ENCODE measurements at places on chromosomes 5 and 9. TPM values are rescaled to one million over a fixed set of nuclear protein-coding genes. Genes with fewer than 3 reads are reported as not detected.

The PDGFRB gene
- not detected for total RNA-seq

The IFNA17 gene
- total RNA-seq: not detected

The PCDHB2 gene
- total RNA-seq: 6.8 TPM

- DNase-seq: no peak
These were observed 930.3 kb upstream of the C9orf72 start for GRCh38 chr9:28503573-28503972.

DNA sequence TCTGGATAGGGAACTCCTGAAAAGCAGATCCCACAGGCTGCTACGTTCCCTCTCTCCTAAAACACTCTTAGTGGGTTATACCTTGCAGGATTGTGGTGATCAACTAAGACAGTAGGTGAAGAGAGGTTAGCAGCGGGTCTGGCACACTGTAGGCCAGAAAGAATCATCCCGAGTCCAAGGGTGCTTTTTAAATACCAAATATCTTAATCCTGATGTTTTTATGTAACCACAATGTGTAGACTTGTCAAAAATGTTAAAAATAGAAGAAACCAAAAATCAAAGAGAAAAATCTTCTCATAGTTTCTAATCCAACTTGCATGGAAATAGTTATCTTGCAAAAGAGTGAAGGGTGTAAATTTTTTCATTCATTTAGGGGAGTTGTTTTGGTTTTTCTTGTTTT is 52.3 kb upstream of the IFNK start:
- DNase-seq: no peak

DNA sequence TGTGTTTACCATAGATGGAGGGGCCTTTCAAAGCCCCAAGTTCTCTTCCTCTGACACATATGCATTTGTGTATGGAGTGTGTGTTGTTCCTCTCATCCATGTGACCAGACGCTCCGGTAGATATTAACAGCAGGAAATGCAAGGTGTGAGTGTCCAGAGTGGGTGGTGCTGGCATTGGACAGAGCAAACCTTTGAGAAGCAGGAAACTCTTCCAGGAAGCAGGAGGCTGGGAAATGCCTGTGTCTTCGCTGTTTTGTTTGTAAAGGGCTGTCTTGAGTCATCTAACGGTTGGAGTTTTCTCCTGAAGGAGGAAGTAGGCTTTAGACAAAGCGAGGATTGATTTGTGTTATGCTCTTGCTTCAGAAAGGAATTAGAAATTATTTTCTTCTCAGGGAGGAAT is 370.9 kb downstream of the PLK2 start:
- no peak for DNase-seq

DNA sequence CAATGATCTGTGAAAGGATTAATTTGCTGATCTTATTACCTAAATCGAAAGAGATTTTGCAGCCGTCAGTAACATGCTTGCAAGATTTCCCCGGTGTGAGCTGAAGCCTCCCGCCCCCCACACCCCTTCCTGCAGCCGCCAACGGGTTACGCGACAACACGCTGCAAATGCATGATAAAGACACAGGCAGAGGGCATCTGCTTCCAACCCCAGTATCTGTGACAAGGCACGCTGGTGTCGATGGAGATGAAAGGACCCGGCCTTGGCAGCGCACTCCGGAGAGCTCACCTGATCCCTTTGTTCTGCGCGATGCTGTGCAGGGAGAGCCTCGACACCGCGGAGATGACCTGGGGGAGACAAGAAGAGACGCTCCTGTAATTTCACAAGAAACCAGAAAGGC is 122.9 kb upstream of the SARDH start:
- no peak for DNase-seq

DNA sequence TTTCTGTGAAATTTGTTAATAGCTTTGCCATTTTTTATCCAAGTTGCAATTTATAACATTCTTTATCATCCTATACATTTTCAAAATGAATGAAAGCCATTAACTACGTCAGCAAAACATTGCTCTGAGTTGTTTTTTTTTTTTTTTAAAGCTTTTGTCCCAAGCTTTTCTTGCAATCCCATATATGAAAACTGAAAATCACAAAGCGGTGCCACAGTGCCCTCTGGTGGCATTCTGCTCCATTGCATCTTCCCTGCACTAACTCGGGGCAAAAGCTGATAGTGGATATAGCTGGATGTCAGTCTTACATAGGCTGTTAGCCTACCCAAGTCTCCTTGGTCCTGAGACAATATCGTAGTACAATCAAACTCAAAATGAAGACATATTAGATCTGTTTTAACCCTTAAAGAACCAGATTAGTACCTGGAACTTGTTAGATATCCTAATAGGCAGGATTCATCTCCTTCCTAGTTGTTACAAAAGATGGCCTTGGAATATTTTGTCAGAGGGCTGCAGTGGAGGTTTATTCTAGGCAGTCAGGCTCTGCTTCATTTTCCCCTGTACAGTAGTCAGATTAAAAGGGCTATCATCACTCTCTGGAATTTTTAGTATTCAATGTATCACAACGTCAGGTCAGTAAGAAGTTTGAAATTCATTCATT is 669.9 kb downstream of the PTPRD start:
- peak; percentile 51 for DNase-seq

DNA sequence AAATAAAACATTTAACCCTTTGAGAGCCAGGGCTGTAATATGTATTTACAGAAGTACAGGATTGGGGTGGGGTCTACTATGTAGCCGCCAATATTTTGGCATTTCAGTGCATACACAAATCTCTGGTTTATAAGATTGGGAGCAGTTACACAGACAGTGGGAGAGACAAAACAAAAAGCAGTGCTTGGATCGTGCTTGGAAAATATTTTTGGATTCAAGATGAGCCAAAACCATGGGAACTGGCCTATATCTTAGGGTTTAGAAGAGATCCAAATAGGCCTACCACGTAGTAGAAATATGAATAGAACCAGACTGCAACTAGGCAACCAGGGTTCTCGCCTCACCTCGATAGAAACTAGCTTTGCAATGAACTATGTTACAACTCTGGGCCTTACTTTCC is 169.6 kb downstream of the SLC12A2 start:
- no peak for DNase-seq

GRCh38 chr5:44345871-44346270 is 43.3 kb downstream of the FGF10 start:
- DNase-seq: no peak

- no peak for DNase-seq
These were observed 167.5 kb downstream of the TTC39B start for GRCh38 chr9:15139469-15139868.

DNA sequence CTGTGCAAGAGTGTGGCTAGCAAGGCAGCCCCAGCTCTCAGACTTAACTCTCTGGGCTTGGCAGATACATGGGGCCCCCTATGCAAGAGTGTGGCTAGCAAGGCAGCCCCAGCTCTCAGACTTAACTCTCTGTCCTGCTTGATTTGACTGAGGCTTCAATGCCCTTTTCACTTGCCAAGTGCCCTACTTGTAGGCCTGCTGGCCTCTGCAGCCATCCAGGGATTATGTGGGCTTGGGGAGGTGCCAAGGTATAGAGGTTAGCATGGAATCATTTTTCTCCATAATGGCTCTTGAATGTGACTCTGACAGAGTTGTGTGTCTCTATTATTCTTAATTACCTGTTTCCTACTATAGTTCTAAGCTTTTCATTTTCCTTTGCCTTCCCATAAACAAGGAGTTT is 115.5 kb upstream of the RUSC2 start:
- DNase-seq: no peak

- DNase-seq: peak; percentile 72
These were observed 306.4 kb upstream of the PAPPA start for GRCh38 chr9:115847216-115847615.

GRCh38 chr5:7960142-7960541 is 91.2 kb downstream of the MTRR start:
- no peak for DNase-seq

- DNase-seq: peak; percentile 25
These were observed at the start of gene CDO1 for GRCh38 chr5:115816226-115817081. CDO1 (minus strand) TSS chr5:115816659; CDS start chr5:115816397, 262 bp downstream.

GRCh38 chr5:134873494-134873893 is 677 bp upstream of the TXNDC15 start:
- DNase-seq: no peak

- no peak for DNase-seq
These were observed 21.5 kb upstream of the NEUROG1 start for GRCh38 chr5:135557076-135557838.

DNA sequence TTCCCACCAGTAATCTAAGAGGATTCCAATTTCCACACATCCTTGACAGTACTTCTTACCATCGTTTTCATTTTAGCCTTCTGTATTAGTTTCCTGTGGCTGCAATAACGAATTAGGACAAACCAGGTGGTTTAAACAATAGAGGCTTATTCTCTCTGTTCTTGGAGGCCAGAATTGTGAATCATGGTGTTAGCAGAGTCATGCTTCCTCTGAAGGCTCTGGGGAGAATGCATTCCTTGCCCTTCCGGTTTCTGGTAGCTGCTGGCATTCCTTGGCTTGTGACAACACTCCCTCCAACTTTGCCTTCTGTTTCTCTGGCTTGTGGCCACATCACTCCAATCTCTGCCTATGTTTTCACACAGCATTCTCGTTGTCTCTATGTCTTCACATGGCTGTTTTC is 23.5 kb downstream of the RIGI start:
- peak; percentile 95 for DNase-seq

- no peak for DNase-seq
These were observed 161.7 kb downstream of the RANBP17 start for GRCh38 chr5:171023508-171023907.

Measured in mammary epithelial cell (primary cell).